ENCODE measurements at places on chromosomes 5 and 9. TPM values are rescaled to one million over a fixed set of nuclear protein-coding genes. Genes with fewer than 3 reads are reported as not detected.

Gene PDZD2
- total RNA-seq: 39.1 TPM

Gene OTP
- total RNA-seq: not detected

Gene EXD3
- total RNA-seq: 14.0 TPM

Gene IL9
- total RNA-seq: not detected

Gene ACTBL2
- not detected for total RNA-seq

Gene OR1J2
- not detected for total RNA-seq

Gene CAPSL
- not detected for total RNA-seq

Gene SPATA9
- total RNA-seq: 0.98 TPM

Gene AHRR
- 2.0 TPM for total RNA-seq
